ENCODE measurements at places on chromosomes 12 and 14.
A peak's percentile ranks its signal among the peaks of the same experiment; 100 is the strongest.

GRCh38 chr14:58133739-58134138 is 18.3 kb downstream of the ARMH4 start:
- DNase-seq: no peak

DNA sequence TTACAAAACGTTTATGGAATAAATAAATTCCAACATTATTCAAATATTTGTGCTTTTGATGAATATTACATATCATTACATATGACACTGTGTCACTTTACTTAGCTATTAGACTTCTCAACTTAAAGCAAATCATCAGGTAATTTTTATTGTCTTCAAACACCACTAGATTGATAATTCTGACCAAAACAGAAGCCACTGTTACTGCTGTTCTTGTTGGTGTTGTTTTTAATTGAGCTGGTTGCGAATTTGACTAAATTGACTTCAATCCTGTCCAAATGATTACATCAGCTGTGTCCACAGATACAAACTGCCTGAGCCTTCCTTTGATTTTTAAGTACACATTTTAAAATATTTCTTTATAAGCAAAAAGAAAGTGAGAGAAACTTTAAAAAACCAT is 29.2 kb downstream of the PRKD1 start:
- DNase-seq: no peak

DNA sequence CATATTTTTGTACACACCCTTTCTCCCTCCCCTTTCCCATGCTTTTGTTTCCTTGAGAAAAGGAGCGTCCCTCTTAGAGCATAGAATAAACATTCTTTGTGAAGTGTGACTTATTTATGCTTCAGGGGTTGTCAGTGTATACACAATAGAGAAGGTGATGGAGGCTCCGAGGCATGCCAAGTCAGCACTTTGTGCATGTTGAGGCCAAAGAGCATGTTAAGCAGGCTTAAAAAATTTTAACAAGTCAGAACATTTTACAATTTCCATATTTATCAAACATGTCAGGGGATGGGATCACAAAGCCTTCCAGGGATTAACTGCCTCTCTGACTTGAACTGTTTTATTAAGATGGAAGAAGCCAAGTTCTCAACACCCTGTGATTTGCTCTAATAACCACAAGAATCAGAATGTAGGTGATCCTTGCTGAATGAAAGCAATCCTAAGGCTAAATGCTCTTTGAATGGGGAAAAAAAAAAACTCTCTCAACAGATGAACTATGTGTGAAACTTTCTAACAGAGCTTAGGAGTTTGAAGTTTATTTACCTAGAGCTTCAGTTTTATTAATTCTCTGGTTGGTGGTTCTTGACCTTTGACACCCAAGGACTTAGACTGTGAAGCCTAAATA is 223.1 kb downstream of the RAD51B start:
- DNase-seq: no peak

DNA sequence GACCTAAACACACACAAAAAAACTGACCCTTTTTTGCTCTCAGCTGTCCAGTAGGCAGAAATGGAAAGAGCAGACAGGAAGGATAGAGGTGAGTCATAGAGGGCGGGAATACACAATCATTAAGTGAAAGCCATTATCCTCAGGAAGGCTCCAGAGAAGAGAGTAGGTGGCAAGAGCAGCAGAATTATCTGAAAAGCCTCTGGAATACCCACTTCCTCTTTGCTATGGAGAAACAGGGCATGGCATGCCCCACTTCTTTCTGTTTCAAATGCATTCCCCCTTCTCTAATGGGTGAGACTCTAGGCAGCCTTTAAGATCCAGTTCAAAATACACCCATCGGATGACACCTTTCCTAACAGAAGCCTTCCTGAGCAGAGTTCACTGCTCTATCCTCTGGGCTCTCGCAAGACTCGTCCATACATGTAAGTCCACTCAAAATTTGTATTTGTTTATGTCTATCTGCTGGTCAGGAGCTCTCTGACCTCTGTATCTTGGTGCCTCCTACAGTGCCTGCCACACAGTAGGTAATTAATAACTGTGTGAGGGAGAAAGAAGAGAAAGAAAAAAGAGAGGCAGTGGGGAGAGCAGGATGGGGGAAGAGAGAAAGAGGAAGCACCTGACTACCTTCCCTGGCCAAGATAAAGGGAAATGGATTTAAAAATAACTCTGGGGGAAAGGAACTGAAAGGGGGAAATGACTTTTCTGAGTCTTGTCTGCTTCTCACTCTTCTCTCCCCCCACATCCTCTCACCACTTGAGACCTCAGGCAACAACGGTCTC is 8.5 kb downstream of the KLHL33 start:
- peak; percentile 79 for DNase-seq

- no peak for DNase-seq
Measured at GRCh38 chr12:109912855-109913321, 12.8 kb downstream of the TCHP start.

DNA sequence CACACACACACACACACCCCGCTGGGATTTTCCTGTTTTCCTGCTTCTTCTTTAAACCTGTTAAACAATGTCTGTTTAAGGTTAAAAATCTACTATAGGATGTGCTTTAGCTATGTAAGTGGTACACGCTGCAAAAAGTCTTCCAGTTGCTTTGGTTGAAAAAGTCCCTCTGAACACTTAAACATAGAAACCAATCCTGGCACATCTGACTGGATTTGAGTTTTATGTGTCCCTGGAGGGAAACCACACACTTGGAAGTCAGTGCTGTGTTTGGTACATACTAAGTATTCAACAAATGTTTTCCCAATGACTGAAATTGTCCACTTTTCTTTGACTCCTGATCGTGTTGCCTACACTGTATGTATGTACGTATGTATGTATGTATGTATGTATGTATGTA is 22.0 kb downstream of the CFL2 start:
- no peak for DNase-seq

- no peak for DNase-seq
Measured at GRCh38 chr14:32913725-32914124, 25.0 kb upstream of the NPAS3 start.

GRCh38 chr12:19223018-19223417 is 93.5 kb downstream of the PLEKHA5 start:
- no peak for DNase-seq

DNA sequence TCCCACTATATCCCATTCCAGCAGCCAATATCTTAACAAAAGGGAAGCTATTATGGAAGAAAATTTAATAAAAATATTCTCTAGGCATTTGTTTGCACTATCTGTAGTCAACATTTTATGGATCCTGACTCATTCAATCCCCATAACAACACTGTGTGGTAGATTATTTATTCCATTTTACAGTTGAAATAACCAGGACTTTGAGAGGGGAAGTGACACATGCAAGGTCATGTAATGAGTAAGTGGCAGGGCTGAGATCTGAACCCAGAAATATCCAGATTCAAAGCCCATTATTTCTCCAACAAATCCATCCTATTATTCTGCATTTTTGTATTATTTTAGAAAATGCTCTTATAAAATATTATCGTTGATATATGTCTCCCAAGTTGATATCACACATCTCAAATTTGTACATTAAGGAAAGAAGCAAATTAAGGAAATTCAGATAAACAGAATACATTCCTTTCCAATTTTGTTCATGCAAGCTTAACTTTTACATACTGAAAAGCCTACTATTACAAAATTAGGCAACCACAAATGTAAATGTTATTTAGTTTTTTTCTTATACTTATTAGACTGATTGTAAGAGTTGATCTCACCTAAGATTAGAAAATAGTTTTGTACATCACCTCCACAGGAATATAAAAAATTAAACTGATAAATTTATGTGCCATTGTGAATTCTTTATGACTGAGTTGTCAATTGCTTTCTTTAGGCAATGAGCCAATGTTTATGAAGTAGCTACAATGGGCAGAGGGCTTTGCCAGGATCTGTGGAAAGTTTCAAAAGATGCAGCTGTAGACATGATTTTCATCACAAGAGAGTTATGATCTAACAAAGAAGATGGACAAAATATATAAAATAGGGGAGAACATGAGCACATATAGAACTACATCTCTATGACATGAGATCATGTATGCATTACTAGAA is 55.1 kb upstream of the E2F7 start:
- DNase-seq: no peak

GRCh38 chr12:128789356-128789929 is 34.3 kb downstream of the SLC15A4 start:
- DNase-seq: no peak

Measured in KG1 (cell line).